Vagina (tissue), 2 donors: ENCODE measurements at places on chromosomes 12 and 14.

DNA sequence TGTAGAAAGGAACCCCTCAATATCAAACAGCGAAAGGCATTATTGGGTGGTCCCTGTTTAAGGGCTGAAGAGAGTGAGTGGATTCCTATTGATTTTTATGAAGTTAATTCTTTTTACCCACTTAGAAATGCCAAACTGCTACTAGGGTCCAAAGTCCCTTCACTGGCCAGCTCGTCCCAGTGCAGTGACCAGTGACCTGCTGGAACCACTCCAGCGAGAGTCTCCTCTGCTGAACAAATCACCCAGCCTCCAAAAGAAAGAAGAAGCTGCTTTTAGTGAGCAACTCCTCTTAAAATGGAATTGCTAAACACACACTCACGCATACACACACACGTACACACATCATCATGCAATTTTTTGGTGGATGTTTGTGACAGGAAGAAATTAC lies 198.2 kb upstream of the PLEKHG7 start:
- no peak for DNase-seq

DNA sequence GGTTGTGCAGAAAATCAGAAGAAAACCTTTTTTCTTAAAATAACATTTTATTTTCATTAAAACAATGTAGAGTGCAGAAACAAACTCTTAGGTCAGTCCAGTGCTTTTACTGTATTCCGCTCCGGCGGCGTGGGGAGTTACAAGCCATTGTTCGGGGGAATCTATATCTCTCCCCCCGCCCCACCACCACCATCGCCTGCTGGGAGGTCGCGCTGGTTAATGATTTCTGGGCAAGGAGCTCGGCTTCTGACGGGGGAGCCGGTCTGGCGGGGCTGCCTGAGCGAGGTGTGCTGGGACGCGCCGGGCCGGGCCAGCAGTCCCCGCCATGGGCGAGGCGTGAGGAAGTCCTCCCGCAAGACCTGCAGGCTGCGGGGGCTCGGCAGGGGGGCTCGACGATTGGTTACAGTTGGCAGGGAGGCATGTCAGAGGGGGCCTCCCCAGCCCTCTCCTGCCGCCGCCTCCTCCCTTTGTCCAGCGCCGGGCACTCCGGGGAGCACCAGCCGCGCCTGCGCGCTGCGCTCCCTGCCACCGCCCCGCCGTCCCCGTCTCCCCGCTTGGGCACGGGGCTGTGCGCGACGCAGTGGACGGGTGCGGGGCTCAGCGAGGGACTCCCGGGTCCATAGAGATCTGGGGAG lies 1.0 kb upstream of the DUSP6 start:
- no peak for DNase-seq

GRCh38 chr14:33163600-33163999 lies 224.9 kb downstream of the NPAS3 start:
- no peak for DNase-seq

GRCh38 chr12:132012919-132013568 lies 63.3 kb downstream of the EP400 start:
- DNase-seq: no peak

GRCh38 chr12:66066929-66067523 lies 63.5 kb downstream of the LLPH start:
- no peak for DNase-seq

- no peak for DNase-seq
Measured at GRCh38 chr14:87878959-87879358, 114.0 kb downstream of the GALC start.

- DNase-seq: no peak
Measured at GRCh38 chr12:72139411-72139810, 132.8 kb upstream of the TRHDE start.

GRCh38 chr12:125187148-125187745 lies 122.0 kb downstream of the AACS start:
- DNase-seq: no peak

- DNase-seq: no peak
Measured at GRCh38 chr12:67640863-67641262, 7.7 kb upstream of the DYRK2 start.

DNA sequence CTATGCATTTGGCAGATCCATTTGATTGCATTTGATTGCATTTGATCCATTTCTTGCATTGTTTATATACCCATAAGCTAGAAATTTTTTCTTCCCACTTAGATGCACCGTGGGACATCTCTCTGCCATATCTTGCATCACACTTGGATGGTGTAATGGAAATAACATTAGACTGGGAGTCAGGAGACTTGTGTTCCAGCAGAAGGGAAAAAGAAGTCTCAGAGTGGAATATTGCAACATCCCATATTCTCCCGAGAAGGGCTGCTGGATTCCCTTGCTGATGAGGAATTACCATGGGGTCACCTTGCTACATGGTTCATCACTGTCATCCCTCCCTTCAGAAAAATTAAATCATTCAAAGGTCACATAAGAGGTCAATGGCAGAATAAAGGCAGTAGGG lies 78.1 kb downstream of the KSR2 start:
- no peak for DNase-seq

- DNase-seq: no peak
Measured at GRCh38 chr12:12560587-12561370, 1.9 kb downstream of the DUSP16 start.

DNA sequence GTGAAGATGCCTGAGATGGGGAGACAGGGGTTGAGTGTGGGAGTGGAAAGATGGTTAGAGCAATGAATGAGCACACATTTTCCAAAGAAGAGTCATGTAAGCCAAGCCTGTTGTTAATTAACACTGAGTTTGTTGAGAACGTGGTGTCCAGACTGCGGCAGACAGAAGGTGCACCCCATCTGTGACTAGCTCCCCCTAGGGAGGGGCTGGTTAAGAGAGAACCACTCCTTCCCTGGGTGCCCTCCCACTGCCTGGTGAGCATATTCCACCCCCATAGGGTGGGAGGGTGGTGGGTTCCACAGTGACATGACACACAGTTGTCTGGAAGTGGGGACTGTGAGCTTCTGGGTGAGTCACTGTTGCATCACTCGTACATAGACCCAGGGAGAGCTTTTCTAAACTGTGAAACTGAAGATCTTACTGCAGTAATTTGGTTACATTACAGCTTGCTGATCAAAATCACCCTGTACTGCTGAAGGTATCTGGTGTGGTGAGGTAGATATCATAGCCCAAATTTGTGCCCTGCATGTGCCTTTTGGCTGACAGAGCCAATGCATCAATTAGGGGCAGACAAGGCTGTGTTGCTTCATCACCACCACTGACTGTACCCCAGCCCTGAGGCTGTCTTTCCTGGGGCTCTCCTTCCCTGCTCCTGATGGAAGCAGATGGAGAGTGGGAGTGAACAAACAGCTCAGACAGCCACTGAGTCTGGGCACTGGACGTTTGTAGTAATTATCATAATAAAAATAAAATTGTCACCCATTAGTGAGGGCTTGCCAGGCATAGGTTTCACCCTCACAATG lies 150.9 kb downstream of the EMP1 start:
- DNase-seq: no peak

GRCh38 chr12:24467226-24467625 lies 481.7 kb downstream of the BCAT1 start:
- no peak for DNase-seq

DNA sequence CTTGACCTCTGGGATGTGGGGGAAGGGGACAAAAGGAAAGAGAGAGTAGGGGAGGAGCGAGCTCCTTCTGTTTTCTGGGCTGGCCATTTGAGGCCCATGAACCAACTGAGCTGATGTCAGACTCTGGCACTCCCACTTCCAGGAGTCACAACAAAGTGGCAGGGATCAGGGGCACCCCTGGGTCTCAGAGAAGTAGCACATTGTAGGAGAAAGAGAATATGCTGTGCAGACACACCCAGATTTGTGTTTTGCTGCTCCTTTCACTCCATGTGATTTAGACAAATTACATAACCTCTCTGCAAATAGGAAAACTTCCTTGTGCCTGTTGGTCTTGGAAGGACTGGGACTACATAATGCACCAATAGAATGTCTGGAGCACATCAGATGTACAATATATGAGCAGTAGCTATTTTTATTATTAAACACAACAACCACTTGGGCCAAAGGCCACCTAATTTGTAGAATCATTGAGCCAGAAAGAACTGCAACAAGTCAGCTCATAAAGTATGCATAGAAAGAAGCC lies 265.5 kb downstream of the ZFP36L1 start:
- DNase-seq: peak; percentile 49

GRCh38 chr14:99628887-99629618 lies 15.9 kb upstream of the HHIPL1 start:
- no peak for DNase-seq

DNA sequence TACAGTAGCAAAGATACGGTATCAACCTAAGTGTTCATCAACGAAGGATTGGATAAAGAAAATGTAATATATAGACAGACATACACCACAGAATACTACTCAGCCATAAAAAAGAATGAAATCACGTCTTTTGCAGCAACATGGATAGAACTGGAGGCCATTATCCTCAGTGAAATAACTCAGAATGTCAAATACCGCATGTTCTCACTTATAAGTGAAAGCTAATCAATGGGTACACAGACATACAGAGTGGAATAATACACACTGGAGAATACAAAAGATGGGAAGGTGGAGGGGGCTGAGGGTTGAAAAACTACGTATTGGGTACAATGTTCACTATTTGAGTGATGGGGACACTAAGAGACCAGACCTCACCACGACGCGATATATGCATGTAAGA lies 1.1 kb downstream of the RACGAP1 start:
- DNase-seq: no peak

DNA sequence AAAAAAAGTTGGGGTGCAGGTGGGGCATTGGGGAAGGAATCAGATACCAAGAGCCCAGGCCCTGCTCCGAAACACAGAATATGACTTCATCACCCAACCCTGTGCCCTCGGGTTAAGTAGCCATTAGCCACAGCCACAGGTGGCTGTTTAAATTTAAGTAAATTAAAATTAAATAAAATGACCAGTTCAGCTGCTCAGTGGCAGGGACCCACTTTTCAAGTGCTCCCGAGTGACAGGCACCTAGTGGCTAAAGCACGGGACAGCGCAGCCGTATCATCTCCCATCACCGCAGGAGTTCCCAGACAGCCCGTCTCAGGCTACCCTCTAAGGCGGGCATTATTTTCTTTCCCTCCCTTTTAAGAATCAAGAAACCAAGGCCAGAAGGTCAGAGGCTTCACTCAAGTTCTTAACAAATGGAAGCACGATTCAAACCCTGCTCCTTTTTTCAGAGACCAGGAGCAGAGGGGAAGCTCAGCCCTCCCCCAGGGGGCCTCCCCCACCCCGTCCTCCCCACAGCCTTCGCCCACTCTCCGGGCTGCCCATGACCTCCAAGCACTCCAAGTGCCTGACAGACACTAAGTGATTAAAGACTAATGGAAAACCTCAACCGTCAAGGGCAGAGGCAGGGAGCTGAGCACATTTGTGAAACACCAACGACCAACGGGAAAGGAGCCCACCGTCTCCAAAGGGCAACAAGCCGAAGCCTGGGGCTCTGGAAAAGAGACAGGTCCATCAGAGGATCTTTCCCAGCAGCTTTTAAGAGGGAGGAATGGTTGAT lies 5.2 kb downstream of the NCOR2 start:
- DNase-seq: no peak

GRCh38 chr14:68363843-68364767 lies 428.8 kb downstream of the ZFP36L1 start:
- DNase-seq: no peak

DNA sequence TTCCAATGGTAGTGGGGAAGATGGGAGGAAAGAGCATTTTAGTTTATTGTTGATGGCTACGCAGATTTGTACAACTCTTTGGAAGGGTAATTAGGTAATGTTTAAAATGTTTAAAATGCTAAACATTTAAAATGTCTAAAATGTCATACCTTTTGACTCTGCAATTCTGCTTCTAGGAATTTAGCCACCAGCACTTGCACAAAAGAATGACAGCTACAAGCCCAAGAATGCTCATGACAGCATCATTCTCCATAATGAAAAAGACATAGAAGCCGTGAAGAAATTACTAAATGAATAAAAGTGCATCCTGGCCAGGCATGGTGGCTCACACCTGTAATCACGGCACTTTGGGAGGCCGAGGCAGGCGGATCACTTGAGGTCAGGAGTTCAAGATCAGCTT lies 19.9 kb upstream of the DYNC1H1 start:
- DNase-seq: no peak

GRCh38 chr14:75279153-75279762 lies 630 bp downstream of the FOS start:
- no peak for DNase-seq

- no peak for DNase-seq
Measured at GRCh38 chr12:66863276-66863675, 184.4 kb upstream of the GRIP1 start.

GRCh38 chr12:100995771-100996170 lies 201.2 kb downstream of the ANO4 start:
- no peak for DNase-seq

DNA sequence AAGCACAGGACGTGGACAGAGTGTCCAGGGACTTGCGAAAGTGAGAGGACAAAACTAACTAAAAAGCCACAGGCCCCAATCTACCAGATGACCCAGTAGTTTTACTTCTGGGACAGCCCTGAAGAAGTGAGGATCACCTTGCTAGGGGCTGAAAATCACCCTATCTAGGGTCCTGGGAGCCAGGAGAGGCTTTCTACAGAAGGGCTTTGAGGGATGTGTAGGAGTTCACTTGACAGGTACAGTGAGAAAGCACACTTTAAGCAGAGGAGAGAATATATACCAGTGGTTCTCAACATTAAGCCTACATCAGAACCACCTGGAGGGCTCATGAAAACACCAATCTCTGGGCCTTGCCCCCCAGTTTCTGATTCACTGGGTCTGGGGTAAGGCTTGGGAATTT lies 60.8 kb downstream of the ZNF664 start:
- no peak for DNase-seq

- no peak for DNase-seq
Measured at GRCh38 chr14:26729851-26730250, 132.0 kb upstream of the NOVA1 start.

- no peak for DNase-seq
Measured at GRCh38 chr12:79140711-79141110, 276.1 kb downstream of the SYT1 start.

GRCh38 chr12:27057543-27057942 lies 24.8 kb downstream of the C12orf71 start:
- no peak for DNase-seq

GRCh38 chr12:125989696-125990095 lies 924.5 kb downstream of the AACS start:
- no peak for DNase-seq

DNA sequence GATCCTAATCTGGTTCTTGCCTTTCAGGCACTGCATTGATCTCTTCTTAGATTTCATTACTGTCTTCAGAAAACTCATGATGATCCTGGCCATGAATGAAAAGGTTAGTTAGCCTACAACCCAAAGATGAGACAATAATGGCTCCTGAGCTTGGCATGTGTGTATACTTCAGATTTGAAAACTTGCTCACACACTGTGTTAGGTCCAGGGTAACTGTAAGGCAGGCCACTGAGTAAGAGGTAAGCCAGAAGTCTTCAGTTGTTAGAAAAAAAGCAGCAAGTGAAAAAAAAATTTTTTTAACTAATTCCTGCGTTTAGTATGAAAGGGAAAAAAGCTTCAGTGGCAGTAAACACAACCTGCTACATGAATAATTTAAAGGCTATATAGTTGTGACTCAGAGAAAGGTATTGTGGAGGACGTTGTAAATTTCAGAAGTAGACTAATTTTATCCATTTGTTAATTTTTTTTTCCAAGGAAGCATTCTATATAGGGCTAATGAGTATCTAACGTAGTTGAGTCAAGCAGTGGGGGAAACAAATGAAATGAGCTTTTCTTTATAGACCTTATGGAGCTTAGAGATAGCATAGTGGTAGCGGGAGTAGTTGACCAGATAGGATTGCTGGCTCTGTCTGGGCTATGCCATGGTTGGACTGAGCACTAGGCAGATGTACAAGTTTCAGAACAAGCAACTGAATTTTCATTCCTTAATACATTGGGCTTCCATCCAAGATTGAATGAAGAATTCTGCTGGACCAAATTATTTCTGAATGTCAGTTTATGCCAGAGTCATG lies 20.5 kb downstream of the TMBIM6 start:
- no peak for DNase-seq
